ENCODE measurements at places on chromosomes 3 and 15. TPM values are rescaled to one million over a fixed set of nuclear protein-coding genes. Genes with fewer than 3 reads are reported as not detected.

PRRT3 gene
- 0.84 TPM for total RNA-seq

GMPS gene
- 34.0 TPM for total RNA-seq

TMIE gene
- total RNA-seq: 0.17 TPM

RLBP1 gene
- not detected for total RNA-seq

C3orf85 gene
- not detected for total RNA-seq

EFCAB12 gene
- not detected for total RNA-seq

NT5DC2 gene
- total RNA-seq: 81.1 TPM

NR2F2 gene
- total RNA-seq: 36.6 TPM

PP2D1 gene
- total RNA-seq: not detected

CCR4 gene
- 0.05 TPM for total RNA-seq

ABCC5 gene
- 19.1 TPM for total RNA-seq

PLXND1 gene
- total RNA-seq: 872 TPM

BNC1 gene
- total RNA-seq: 0.85 TPM

RNU5B-1 gene
- total RNA-seq: not detected

TLR9 gene
- under 0.01 TPM for total RNA-seq

FRMD5 gene
- 3.4 TPM for total RNA-seq

ARGFX gene
- not detected for total RNA-seq

PLA2G4E gene
- total RNA-seq: not detected

SATB1 gene
- total RNA-seq: 12.1 TPM

LRRC2 gene
- total RNA-seq: under 0.01 TPM

MAPKAPK3 gene
- 11.9 TPM for total RNA-seq

THRB gene
- 0.23 TPM for total RNA-seq

EPM2AIP1 gene
- 15.7 TPM for total RNA-seq

KCNH8 gene
- under 0.01 TPM for total RNA-seq

CRYGS gene
- 2.4 TPM for total RNA-seq

HEXA gene
- total RNA-seq: 72.8 TPM

HAUS2 gene
- total RNA-seq: 32.0 TPM

GOLGA6D gene
- total RNA-seq: not detected

IL12A gene
- 0.68 TPM for total RNA-seq

ADCY5 gene
- total RNA-seq: 0.17 TPM

RTP1 gene
- not detected for total RNA-seq

CASR gene
- not detected for total RNA-seq

CP gene
- total RNA-seq: 1.0 TPM

GPR62 gene
- not detected for total RNA-seq

OR5H2 gene
- total RNA-seq: not detected

MESP2 gene
- total RNA-seq: not detected

MITF gene
- 5.7 TPM for total RNA-seq

FHIT gene
- total RNA-seq: 0.56 TPM

CLDN1 gene
- 0.79 TPM for total RNA-seq

PIGZ gene
- total RNA-seq: 3.9 TPM

LRRK1 gene
- 12.1 TPM for total RNA-seq

MASP1 gene
- total RNA-seq: 2.3 TPM

SLC15A2 gene
- 0.33 TPM for total RNA-seq

ITPKA gene
- total RNA-seq: 0.56 TPM

CCR9 gene
- not detected for total RNA-seq

SENP8 gene
- total RNA-seq: 2.7 TPM

DAZL gene
- not detected for total RNA-seq

CKMT1B gene
- not detected for total RNA-seq

GPR149 gene
- not detected for total RNA-seq

IGSF11 gene
- total RNA-seq: not detected

FOXL2NB gene
- total RNA-seq: under 0.01 TPM

ZNF619 gene
- total RNA-seq: 9.5 TPM

CDHR4 gene
- total RNA-seq: not detected

LTK gene
- total RNA-seq: not detected

ISLR gene
- total RNA-seq: 0.17 TPM

CSK gene
- total RNA-seq: 87.8 TPM

All from dermis blood vessel endothelial cell (primary cell).